ENCODE measurements at places on chromosomes 3 and 15. TPM values are rescaled to one million over a fixed set of nuclear protein-coding genes. Genes with fewer than 3 reads are reported as not detected.

- DNase-seq, result no peak
Observed at GRCh38 chr15:85702321-85703101, 92.2 kb downstream of the KLHL25 start.

DNA sequence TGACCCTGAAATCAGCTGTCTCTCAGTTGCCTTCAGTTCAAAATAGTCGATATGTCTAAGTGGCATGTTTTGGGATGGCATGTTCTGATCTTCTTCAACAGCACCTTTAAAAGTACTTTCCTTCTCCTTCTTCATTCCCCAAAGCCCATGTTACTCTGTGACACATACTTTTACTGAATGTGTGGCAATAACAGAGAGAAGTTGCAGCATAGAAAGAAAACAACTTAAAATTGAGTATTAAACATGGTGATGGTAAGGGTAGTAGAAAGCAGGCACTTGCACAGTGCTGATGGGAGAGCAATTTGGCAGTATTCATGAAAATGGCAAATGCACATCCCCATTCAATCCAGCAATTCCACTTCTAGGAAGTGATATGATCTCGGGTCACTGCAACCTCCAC lies 12.3 kb upstream of the ULK4 start:
- DNase-seq, result no peak

GRCh38 chr15:87123676-87124382 lies 1044.2 kb downstream of the AGBL1 start:
- no peak for DNase-seq

DNA sequence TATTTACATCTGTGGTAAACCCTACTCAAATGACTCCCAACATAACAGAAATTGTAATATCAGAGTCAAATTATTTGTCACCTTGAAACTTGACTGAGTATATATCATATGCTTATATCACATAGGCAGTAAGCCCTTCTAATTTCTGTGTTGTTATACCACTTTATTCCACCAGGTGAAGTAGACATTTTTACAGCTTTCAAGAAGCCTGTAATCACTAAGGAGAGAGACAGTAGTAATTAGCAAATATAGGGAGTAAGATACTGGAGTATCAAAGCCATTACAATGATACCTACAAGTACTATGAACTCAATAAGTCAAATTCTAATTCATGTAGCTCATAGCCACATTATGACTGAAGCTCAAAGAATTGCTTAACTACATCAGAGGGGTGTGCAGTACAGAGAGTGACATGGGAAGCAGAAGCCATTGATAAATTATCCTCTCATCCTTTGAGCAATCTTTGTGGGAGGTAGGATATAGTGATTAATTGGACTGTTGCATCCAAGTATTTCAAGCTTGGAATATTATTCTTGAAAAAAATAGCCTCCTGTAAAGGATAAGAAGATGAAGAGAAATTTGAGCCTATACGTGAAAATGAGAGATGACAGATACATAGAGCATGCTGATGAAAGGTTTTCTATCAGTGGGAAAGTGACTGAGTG lies 1005.9 kb downstream of the ZPLD1 start:
- no peak for DNase-seq

- no peak for DNase-seq
Observed at GRCh38 chr3:127903611-127904375, 11.2 kb upstream of the KBTBD12 start.

DNA sequence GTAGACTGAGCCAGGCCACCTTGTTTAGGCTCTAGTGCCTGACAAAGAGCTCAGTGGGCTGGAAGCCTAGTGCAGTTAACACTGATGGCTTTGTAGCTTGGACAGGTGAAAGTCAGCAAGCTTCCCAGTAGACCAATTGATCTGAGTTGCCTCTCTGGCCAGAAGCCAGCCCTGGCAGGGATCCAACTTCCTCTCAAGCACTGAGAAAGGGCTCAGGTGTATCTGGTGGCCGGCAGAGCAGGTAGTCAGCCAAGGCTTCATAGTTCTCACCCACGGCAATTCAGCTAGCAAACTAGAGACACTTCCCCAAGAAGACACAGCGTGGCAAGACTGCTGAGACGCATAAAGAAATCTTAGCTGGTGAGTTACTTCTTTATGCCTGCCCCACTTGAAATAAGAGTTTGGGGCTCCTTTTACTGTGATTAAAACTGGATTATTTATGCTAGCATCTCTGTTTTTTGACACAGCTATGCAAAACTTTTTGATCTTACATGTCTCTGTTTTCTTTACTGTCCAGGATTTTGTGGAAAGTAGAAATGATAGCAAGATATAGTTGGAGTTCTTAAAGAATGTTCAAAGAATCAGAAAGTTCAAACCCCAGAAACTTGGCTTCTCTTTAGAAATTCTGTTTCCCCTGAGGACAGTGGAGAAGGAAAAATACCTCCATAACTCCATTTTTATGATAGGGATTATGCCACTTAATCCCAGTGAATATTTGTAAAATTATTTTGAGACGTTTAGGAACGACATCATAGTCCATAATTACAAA lies 8.4 kb upstream of the CA12 start:
- peak; percentile 93 for DNase-seq

The ARPP21 gene
- total RNA-seq, result 0.40 TPM

The COL6A6 gene
- 0.12 TPM for total RNA-seq

The IGDCC3 gene
- total RNA-seq, result 0.69 TPM

The ALDH1A3 gene
- 2.1 TPM for total RNA-seq

The CASR gene
- 54.0 TPM for total RNA-seq
